ENCODE measurements at places on chromosomes 7 and 10.

GRCh38 chr7:39515534-39516228, 50.5 kb upstream of the YAE1 start:
- DNase-seq = no peak

DNA sequence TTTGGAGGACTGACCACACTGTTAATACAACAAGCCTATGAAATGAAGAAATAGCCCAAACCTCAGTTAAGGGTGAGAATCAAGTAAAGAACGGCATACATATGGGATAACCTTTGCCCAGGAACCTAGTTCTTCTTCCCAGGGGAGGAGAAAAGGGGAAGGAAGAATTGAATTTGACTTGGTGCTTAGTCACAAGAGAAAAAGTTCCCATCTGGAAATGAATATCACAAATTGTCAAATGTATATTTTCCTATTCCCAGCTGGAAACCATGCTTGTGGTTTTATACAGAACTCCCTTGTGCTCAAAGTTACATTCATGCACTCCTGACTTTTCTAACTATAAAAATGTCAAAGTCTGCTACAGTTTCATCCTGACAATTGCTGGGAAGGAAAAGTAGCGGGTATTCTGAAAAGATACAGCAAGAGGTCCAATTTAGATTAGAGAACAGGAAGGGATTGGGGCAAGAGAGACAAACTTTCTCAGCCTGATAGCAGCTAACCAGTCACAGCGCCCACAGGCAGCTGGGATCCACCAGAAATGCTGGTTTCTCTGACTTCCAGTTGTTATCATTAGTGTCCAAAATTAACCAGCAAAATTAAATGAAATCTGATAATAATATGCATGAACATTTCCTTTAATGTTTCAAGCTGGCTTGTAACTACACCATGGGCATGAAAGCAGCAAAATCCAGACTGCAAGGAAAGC, 18.6 kb upstream of the GSAP start:
- DNase-seq = no peak

DNA sequence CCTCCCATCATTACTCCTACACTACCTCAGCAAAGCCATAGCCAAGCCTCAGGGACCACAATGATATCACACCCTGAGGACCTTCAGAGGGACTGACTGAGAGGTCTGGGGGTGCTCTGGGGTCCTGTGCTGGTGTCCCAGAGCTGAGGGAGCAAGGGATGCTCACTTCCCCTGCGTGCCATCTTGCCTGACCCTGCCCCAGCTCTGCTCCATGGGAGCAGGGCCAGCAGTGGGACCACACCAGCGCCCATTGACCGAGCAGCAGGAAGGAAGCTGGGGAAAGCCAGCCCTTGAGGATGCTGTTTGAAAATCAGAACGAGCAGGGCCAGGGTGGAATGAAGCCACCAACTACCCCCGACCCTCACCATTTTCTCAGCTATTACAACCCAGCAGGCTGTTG, 103.0 kb downstream of the PARP12 start:
- DNase-seq = no peak

DNA sequence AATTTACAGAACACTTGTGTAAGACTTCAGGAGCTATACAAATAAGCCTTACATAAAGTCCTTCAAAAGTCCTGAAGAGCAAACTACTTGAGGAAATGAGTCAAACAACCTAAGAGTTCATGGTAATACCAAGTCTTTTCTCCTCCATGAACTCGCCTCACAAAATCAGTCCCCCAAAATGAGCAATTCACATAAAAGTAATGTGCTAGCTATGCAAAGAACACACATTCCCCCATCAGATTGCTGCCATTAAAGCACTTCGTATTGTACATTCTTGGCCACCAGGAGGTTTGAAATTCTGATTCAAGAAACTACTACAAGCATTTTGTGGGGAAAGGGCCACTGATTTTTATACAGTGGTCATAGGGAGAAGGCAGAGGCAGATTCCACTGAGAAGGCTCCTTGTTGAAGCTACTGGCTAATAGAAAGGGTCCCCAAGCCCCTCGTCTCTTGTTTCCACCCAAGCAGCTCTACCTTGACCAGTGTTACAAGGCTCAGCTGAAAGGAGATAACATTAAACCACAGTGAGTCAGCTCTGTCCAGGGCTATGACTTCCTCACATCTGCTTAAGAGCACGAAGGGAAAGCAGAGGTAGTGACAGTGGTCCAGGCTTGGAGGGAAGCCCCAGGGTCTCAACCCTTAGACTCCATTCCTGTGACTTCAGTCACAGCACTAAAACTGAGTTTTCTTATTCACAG, 115.2 kb upstream of the CDK1 start:
- DNase-seq = no peak

GRCh38 chr10:100655326-100655759, 90.0 kb upstream of the PAX2 start:
- DNase-seq = no peak

GRCh38 chr7:155543011-155543876, 3.1 kb downstream of the CNPY1 start:
- DNase-seq = no peak

DNA sequence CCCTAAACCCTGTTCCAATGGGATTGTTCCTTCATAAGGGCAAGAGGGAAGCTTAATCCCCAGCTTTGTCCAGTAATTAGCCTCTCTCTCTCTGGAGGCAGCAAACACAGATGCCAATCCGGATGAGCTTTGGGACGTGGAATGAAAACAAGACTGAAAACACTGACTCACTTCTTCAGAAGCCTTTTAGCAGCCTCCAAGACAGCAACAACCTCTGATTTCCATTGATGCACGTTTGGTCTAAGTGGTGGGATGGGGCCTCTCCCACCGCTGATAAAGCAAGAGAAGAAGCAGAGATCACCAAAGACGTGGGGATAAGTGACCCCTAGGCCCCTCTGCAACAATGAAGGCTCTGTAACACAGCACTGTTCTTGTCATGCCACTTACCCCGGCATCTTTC, 5.8 kb upstream of the GFRA1 start:
- DNase-seq = no peak

DNA sequence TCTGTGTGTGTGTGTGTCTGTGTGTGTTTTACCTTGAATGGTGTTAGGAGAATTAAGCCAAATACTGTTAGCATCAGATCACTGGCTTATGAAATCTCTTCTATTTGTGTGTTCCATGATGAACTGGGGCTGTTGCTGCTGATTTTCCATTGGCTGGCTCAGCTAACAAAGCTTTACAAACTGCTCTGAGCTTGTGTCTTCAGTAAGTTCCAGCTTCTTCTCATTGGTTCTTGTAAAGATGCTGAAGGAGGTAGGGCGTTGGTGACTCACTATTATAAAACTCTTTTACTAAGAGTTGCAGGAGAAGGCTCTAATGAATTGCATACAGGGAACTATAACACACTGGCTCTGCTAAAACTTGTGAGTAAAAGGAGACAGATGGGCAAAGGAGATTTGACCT, 136.4 kb upstream of the PRKCQ start:
- DNase-seq = no peak

- no peak for DNase-seq
Measured at GRCh38 chr7:133115596-133115995, 33.7 kb upstream of the CHCHD3 start.

DNA sequence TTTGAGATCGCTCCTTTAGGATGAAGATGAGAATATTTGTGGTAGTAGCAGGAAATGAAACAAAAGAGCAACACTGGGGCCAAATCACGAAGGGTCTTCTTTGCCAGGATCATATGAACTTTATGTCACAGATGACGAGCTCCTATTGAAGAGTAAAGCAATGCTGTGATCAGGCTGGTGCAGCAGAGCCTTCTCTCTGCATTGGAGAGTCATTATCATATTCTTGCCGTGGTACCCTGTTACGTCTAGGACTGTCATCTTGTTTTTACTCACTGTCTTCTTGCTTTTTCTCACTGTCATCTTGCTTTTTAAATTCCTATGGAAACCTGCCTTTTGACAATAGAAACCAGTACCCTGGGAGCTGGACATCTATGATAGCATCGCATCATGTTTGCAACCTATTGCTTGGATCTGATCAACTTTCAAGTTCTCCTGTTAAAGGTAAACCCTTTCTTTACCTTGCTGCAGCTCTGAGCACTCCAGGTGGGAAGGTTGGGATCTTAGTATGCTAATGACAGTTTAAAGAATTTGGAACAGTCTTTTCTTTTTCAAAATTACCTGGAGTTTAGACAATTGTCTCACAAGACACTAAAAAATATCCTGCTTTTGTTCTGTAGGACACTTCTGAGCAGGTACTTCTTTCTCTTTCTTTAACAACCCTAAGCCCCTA, 27.9 kb upstream of the CACNA2D1 start:
- no peak for DNase-seq

- peak; percentile 50 for DNase-seq
Measured at GRCh38 chr7:25216837-25217236, 11.4 kb downstream of the NPVF start.

GRCh38 chr10:113802997-113803396, 50.9 kb downstream of the DCLRE1A start:
- DNase-seq = no peak

DNA sequence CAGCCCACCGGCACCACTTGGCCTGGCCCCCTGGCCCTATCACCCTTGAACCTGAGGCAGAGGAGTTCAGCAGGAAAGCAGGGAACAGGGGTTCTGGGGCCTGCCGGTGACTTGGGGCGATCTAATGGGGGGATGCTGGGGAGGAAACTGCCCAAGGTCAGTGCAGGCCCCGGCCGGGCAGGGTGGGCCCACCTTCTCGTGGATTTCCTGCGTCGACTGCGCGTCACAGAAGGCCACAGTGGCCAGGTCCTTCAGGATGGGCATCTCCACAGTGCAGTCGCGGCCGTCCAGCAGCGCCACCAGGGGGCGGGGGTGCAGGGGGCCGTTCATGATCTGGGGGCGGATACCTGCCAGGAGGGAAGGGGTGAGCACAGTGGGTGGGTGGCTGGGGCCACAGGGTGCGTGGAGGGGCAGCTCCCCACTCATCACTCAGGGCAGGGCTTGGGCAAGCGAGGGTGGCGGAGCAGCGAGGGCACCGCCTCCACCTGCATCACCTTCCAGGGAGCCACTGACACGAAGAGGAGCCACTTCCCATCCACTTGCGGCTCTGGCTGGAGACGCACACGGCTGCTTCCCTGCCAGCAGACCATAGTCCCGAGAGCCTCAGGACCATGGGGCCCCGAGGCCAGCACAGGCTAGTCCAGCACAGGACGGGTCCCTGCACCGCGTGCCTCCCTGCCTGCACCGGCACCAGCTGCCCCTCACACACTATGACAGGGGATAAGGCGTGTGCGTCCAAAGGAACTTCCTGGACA, 61.4 kb downstream of the ZRANB1 start:
- DNase-seq = no peak

GRCh38 chr10:128062881-128063563, 63.2 kb downstream of the MKI67 start:
- peak; percentile 78 for DNase-seq

DNA sequence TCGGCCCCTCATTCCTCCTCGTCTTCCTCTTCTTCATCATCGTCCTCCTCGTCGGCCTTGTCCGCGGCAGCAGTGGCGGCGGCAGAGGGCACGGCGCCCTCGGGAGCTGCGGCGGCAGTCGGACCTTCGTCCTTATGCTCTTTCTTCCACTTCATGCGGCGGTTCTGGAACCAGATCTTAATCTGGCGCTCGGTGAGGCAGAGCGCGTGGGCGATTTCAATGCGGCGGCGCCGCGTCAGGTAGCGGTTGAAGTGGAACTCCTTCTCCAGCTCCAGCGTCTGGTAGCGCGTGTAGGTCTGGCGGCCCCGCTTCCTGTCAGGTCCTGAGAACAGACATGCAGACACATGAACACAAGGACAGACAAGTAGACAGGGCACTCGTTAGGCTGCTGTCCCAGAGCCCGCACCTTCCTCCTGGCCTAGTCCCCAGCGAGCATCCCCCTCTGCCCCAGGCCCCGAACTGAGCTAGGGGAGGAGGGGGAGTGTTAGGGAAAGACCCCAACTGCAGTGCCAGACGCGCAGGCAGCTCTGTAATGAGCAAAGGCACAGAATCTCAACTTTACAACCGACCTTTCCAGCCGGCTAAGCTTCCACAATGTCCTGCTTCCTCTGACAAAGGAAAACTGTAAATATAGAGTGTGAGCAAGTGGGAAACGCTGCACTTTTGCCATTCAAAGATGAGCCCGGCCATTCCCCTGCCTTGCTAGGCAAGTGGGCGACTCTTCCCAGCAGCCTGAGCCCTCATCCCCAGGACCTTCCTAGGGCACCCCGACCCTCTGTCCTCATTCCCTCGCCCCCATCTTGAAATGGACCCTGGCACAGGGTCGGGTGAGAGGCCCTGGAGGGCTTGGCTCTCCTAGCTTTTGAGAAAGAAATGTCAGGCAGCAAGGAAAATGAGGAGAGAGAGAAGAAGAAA, 1.3 kb downstream of the HOXA7 start:
- DNase-seq = peak; percentile 29

- DNase-seq = no peak
Measured at GRCh38 chr10:16942381-16943078, 125.3 kb upstream of the RSU1 start.

- no peak for DNase-seq
Measured at GRCh38 chr7:82126576-82126975, 317.0 kb downstream of the CACNA2D1 start.

- no peak for DNase-seq
Measured at GRCh38 chr10:87869773-87870551, 6.5 kb downstream of the PTEN start.

GRCh38 chr10:35758076-35758475, 116.0 kb upstream of the FZD8 start:
- no peak for DNase-seq

GRCh38 chr10:22436526-22436892, 91.2 kb downstream of the SPAG6 start:
- no peak for DNase-seq

- DNase-seq = no peak
Measured at GRCh38 chr7:129617178-129617577, 5.7 kb downstream of the NRF1 start.

- no peak for DNase-seq
Measured at GRCh38 chr10:13845897-13846296, 259.1 kb downstream of the PRPF18 start.

GRCh38 chr7:86558680-86559501, 84.8 kb upstream of the GRM3 start:
- DNase-seq = no peak

DNA sequence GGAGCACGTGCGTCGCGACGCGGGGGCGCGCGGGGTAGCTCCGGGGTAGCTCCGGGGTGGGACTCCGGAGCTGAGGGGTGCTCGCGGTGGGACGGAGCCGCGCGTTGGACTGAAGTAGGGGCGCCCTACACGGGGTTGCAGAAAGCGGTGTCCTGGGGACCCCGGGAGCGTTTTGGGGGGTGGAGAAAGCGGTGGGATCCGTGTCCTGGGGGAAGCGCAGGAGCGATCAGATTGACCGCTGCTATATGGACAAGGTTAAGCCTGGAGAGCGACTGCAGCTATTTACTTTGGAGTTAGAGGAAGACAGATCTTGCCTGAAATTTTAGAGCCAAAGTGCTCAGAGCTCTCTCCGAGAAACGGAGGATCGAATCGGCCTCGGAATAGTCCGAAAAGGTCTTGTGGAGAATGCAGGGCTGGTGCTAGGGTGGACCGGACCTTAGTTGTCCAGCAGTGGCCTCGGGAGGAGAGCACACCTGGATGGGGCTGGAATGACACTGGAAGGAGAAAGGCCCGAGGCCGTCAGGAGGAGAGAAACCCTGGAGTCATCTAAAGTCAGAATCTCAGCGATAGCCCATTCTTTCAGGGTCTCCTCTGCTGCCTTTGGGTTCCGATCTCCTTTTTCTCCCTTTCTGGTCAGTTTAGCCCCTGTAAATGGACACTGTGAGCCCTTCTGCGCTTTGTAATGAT, 564 bp downstream of the PDSS1 start:
- no peak for DNase-seq

GRCh38 chr7:140016540-140016939, 46.2 kb downstream of the PARP12 start:
- DNase-seq = no peak

GRCh38 chr7:73338321-73338720, 10.4 kb downstream of the FKBP6 start:
- DNase-seq = no peak
